Activated CD4-positive, alpha-beta memory T cell treated with anti-CD3 and anti-CD28 coated beads for 36 hours (primary cell): ENCODE measurements at places on chromosomes 2 and 18.
A peak's percentile ranks its signal among the peaks of the same experiment; 100 is the strongest.

DNA sequence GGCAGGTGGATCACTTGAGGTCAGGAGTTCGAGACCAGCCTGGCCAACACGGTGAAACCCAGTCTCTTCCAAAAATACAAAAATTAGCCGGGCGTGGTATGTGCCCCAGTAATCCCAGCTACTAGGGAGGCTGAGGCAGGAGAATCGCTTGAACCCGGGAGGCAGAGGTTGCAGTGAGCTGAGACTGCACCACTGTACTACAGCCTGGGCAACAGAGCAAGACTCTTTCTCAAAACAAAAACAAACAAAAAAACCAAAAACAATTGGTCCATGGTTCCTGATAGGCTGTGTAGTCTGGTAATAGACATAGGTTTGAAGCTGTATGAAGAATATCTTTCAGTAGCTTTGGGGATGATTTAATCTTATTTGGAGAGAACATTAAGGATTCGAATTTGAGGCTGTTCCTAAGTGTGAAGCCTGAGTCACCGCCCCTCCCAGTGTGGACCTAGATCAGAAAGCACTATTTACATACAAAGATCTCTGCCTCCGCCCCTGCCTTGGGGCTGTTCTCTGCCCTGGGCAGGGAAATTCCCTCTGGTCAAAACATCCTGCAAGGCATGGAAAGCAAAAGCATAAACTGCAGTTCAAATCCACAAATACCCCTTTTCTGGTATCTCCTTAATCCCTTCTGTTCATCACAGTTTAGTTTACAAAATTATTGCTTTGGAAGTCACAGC, 52.8 kb upstream of the PMAIP1 start:
- no peak overlapping the region for H3K4me3 ChIP-seq
- H3K27me3 ChIP-seq, result peaks cover 1% of the 10 kb centered on the region
- H3K36me3 ChIP-seq, result no peaks in the 10 kb centered on the region
- H3K27ac ChIP-seq, result peak overlapping the region; percentile 74
- H3K4me1 ChIP-seq, result peaks cover 16% of the 10 kb centered on the region
- DNase-seq, result peak; percentile 80

GRCh38 chr2:186294248-186294888, 191.7 kb upstream of the ZC3H15 start:
- peaks cover 2% of the 10 kb centered on the region for H3K36me3 ChIP-seq
- H3K4me1 ChIP-seq, result no peaks in the 10 kb centered on the region
- H3K27ac ChIP-seq, result no peak overlapping the region
- H3K27me3 ChIP-seq, result no peaks in the 10 kb centered on the region
- no peak overlapping the region for H3K4me3 ChIP-seq

DNA sequence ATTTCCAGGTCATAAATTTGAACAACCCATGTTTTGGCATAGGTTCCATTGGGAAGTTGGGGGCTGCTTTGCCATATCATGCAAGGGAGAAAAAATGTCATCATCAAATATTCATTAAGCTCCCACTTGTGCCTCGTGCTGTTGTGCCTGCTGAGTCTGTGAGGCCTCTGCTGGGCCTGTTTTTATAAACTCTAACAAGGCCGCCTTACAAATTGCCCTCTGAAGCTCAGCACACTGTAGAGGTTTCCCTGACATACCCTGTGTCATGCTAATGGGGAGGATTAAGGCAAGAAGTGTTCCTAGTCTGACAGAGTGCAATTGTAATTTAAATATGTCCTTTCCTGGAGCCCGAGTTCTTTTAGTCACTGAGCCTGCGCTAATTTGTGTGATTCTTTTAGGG, 17.6 kb downstream of the OSBPL6 start:
- no peak overlapping the region for H3K4me3 ChIP-seq
- H3K4me1 ChIP-seq, result no peaks in the 10 kb centered on the region
- peaks cover 33% of the 10 kb centered on the region for H3K27me3 ChIP-seq
- no peaks in the 10 kb centered on the region for H3K36me3 ChIP-seq
- no peak for DNase-seq

- DNase-seq, result no peak
- H3K27ac ChIP-seq, result no peak overlapping the region
- no peaks in the 10 kb centered on the region for H3K36me3 ChIP-seq
- no peaks in the 10 kb centered on the region for H3K4me1 ChIP-seq
- no peak overlapping the region for H3K4me3 ChIP-seq
Measured at GRCh38 chr2:222193328-222193983, 105.3 kb downstream of the PAX3 start.

DNA sequence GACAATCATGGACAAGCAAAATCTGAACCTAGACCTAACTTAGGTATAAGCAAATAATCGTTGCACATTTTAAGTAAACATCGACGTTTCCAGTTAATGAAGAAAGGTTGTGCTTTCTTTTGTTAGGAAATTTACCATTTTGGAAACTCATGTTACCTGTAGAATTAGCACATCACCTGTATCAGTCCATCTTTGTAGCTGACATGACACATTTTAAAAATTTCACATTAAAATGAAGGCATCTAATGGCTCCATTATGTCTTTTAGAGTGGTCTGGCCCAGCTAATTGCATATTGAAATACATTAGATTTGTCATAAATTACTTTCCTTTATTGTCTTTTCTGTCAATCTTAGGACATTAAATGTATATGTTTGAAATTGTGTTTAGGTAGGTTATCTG, 119.0 kb upstream of the MGAT5 start:
- no peak overlapping the region for H3K27ac ChIP-seq
- no peaks in the 10 kb centered on the region for H3K27me3 ChIP-seq
- no peak overlapping the region for H3K4me3 ChIP-seq
- peaks cover 66% of the 10 kb centered on the region for H3K4me1 ChIP-seq
- DNase-seq, result no peak
- peaks cover 18% of the 10 kb centered on the region for H3K36me3 ChIP-seq

DNA sequence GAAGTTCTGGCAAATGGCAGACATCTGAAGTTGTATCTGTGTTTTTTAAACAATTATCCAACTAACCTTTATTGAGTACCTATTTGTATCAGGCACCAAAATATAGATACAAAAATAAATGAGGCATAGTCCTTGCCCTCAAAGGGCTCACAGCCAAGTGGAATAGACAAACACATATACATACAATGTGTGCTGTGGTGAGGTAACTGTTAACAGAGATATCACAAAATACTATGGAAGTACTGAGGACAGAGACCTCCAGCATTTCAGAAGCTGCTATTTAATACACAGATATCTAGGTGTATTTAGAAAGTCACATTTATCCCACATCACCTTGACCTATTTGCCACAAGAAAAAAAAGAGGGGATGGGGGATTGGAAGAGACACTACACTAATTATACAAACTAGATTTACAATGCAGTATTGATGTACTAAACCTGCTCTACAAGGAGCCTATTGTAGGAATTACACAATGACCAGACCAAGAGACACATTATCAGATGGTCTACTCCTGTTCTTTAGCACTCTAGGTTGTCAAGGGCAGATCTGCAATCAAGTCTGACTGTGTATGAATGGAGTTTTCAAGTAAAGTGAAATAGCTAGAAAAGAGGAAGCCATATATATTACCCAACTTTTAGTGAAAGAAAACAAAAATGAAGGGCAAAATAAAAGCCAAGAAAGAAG, 62.2 kb downstream of the SPIRE1 start:
- no peaks in the 10 kb centered on the region for H3K27me3 ChIP-seq
- peaks cover 5% of the 10 kb centered on the region for H3K4me1 ChIP-seq
- DNase-seq, result no peak
- H3K36me3 ChIP-seq, result no peaks in the 10 kb centered on the region
- no peak overlapping the region for H3K4me3 ChIP-seq
